ENCODE measurements at places on chromosomes 13 and 19.

DNA sequence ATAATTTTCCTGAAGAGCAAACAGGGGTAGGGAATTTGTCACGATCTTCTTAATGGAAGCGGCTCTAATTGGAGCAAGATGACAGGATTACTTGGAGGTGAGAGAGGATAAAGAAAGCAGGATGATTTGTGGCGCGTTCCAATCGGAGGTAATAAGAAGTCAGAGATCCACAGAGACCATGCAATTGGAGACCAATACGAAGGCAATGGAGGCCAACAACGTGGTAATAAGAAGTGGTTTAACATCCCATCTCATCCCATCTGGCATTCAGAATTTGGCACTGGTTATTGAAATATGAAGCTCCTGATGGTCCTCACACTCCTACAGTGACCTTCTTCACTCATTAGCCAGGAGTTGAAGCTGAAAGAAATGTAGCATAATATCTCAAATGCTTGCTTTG lies 130.6 kb downstream of the DLEU7 start:
- DNase-seq: no peak

DNA sequence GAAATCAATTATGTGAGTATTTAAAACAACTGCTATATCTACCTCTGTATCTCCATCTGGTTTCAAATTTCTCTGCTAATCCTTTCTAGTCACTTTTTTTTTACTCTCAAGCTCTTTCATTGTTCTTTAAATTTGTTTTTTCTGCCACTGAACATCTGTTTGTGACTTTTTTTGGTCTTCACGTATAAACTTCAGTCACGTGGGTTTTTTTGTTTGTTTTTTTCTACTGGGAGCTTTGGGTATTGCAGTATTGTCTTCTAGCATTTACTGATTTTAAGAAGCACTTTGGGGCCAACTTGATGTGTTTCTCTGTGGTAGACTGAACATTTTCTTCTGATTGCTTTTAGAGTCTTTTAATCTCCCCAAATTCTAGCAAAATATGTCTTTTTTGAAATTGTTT lies 262.6 kb upstream of the RXFP2 start:
- DNase-seq: no peak

GRCh38 chr19:11141937-11142527 lies 13.6 kb downstream of the SPC24 start:
- DNase-seq: no peak

DNA sequence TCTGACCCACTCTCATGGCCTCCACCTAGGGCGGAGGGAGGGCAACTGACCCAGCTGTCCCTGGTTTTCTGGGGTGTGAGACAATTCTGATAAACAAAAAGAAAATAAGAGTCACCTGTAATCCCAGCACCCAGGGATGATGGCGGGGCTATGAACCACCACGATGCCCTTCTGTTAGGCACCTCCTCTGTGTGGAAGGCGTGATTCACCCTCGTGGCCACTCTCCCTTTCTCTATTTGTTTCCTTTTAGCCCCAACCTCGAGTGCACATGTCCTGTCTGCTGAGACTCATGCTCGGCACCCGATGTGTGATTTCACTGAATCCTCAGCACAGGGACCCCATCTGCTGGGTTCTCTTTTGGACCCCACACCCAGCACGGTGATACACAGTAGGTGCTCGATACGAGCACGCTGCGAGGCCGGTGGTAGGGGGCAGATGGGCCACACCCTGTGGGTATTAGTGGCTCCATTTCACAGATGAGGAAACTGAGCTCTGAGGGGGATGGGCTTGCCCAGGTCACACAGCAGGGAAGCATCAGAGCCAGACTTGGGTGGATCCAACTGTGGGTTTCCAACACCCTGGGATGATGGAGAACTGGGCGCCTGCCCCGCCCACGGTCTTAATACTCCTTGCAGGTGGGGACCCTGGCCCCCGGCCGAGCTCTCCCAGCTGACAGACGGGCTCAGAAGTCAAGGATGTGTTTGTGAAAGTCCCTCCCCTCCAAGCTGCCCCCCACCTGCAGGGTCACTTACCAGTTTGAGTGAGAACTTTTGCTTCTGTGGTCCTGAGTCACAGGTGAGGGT lies 24.9 kb downstream of the VRK3 start:
- DNase-seq: no peak

DNA sequence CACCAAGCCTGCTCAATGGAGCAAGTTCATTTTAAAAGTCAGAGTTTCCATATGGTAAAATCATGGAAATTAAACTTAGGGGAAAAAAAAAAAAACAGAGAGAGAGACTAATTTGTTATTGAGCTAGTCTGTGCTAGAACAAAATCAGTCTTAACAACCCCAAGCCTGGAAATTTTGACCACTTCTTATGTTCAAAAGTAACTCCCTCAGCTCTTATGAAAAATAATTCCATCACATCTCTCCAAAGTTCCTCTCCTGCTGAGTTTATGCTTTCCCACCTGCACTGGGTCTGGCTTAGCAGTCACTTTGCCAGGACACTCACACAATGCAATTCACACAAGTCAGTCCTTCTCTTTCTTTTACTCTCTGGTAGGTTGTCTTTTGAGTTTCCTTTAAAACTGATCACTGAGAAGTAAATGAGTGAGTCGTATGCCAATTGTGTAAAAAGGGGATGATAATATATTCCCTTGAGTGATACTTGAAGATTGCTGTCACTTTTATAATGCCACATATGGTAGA lies 92.6 kb downstream of the ENOX1 start:
- no peak for DNase-seq

- no peak for DNase-seq
Measured at GRCh38 chr13:112346899-112347229, 29.3 kb upstream of the SPACA7 start.

DNA sequence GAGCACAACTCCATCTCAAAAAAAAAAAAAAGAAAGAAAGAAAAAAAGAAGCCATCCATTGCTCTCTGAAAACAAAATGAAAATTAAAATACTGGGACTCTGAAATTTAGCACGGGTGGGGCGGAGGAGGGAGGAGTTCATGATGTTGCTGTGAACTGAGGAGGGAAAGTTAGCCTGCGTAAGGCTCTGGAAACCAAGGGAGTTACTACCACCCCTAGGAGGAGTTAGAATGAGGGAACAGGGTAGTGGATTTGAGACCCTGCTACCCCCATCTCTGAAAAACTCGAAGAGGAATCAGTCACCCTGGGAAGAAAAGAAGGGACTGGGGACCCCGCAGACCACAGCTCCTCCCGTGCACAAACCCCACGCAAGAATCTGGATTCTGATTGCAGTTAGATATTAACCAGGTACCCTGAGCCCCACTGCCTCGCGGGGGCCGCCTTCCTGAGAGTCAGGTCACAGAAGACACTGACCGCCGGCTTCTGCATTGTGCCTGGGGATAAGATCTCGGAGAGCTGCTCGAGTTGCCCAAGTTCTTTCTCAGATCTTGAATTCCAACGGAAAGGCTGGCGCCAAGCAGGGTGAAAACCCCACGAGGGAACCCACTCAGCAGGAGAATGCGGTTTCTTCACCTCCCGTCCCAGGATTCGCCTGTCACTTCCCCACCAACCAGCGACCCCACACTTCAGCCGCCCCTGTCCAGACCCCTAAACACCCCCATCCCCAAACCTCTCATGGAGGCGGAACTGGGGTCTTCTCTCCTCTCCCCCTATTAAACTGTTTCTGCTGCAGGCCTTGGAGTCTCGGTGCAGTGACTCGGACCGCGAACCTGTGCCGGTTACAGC lies 870 bp downstream of the ZNF442 start:
- DNase-seq: no peak

DNA sequence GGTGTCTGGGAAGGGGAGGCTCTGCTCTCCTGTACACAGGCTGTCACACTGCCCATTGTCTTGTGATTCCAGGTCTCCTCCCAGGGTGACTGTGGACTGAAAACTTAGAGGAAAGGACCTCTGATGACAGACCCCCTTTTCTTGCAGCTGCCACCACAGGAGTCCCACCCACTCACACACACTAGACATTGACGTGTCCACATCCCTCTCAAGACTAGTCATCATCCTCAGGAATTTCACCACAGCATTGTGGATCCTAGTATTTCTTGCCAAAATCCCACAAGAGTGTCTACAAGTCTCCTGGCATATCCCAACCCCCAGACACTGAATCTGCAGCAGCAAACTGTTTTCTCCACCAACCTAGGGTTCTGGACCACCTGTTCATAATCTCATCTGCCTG lies 5.3 kb downstream of the ZNF85 start:
- no peak for DNase-seq

- no peak for DNase-seq
Measured at GRCh38 chr19:16095071-16095571, 16.6 kb upstream of the RAB8A start.

GRCh38 chr13:101614491-101614890 lies 162.0 kb downstream of the ITGBL1 start:
- no peak for DNase-seq

DNA sequence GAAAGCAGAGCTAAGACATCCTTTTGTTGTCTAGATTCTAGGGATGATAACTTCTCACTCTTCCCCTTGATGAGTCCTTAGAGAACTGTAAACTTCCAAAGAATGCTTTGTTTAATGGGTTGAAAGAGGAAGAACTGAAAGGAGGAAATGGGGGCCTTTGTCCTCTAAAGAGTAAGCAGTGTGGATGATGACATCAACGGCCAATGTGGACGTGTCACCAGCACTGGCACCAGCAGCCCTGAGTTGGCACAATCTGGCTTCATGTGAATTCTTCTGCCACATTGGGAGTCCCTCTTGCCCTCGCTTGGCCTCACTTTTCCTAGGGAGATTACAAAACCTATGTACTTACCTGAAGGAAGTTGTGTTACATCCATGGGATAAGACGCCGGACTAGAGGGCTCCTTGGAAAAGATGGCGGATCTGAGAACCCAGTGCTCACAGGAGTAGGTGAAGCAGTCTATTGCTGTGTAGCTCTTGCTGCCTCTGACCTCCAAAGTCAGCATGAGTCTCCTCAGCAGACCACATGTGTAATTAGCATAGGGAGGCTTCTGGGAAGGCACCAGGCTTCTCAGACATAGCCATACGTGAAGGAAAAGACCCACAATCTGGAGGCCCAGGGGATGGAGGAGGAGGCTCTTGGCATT lies 62.8 kb downstream of the RGCC start:
- no peak for DNase-seq

DNA sequence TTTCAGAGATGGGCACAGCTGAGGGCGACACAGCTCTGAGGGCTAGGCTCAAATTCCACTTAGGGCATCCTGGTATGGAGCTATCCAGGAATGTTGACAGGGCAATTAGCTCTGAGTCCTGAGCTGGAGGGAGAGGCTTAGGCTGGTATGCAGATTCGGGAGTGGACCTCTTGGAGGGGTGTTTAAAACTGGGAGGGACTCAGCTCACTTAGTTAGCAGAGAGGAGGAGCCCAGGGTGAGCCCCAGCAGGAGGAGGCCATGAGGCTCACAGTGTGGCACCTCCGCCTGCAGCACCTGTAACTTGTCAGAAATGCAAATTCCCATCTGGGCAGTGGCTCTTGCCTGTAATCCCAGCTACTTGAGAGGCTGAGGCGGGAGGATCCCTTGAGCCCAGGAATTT lies 10.2 kb upstream of the NOP53 start:
- DNase-seq: no peak

DNA sequence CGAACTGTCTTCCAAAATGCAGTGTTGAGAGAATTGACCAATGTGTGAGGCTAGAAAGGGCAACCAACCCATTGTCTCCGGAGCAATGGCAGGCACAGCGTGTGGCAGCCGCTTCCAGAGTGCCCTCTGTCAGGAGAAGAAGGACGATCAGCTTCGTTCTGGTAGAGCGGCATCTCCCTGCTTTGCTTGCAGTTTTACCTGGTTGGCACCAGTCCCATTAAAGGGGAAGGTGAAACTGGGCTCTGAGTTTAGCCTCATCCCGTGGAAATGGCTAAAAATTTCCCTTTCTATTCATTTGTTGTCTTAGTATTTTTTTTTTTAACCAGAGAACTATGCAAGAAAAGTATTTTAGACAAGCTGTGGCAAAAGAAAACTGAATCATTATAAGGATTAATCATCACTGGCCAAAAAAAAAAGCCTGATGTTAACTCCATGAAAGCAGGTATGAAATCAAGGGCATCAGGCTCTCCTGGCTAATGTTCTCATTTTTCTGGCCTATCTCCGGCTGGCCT lies 81.5 kb upstream of the SLC7A1 start:
- no peak for DNase-seq

GRCh38 chr13:31073859-31074718 lies 87.6 kb downstream of the HSPH1 start:
- no peak for DNase-seq

All from T-helper 17 cell (primary cell).